ENCODE measurements at places on chromosomes 11 and 22. TPM values are rescaled to one million over a fixed set of nuclear protein-coding genes. Genes with fewer than 3 reads are reported as not detected.

- no peaks in the 10 kb centered on the region for H3K27me3 ChIP-seq
- H3K4me3 ChIP-seq: no peak overlapping the region
- H3K4me1 ChIP-seq: no peaks in the 10 kb centered on the region
- DNase-seq: no peak
- H3K27ac ChIP-seq: no peak overlapping the region
Observed at GRCh38 chr11:57392066-57392762, 1.8 kb upstream of the PRG2 start.

DNA sequence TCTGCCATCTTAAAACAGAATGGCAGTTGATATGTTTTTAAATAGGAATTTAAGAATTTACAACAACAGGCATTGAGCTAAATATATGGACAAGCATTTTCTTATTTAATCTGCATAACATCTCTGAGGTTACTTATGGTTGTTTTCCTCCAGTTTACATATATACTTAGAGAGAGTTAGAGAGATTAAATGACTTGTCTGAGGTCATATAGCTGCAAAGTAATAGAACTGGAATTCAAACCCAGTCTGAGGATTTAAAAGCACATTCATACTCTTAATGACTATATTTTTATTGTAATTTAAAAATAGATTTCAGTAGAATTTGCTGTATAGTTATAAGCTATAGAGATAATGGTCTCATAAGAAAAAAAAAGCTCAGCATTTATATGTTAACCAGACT lies 81.4 kb upstream of the GRIK4 start:
- peaks cover 11% of the 10 kb centered on the region for H3K36me3 ChIP-seq
- no peaks in the 10 kb centered on the region for H3K4me1 ChIP-seq
- H3K27me3 ChIP-seq: no peaks in the 10 kb centered on the region
- no peak overlapping the region for H3K27ac ChIP-seq

- DNase-seq: no peak
- H3K36me3 ChIP-seq: peaks cover 82% of the 10 kb centered on the region
- H3K27me3 ChIP-seq: no peaks in the 10 kb centered on the region
- H3K27ac ChIP-seq: peak overlapping the region; percentile 69
- peaks cover 22% of the 10 kb centered on the region for H3K4me1 ChIP-seq
Observed at GRCh38 chr22:38730411-38730871, 24.7 kb downstream of the GTPBP1 start.

Gene TMPRSS13
- not detected for total RNA-seq

GRCh38 chr11:126823274-126823673 lies 177.3 kb downstream of the KIRREL3 start:
- no peaks in the 10 kb centered on the region for H3K4me1 ChIP-seq
- H3K27ac ChIP-seq: no peak overlapping the region
- no peak overlapping the region for H3K4me3 ChIP-seq
- H3K36me3 ChIP-seq: no peaks in the 10 kb centered on the region
- no peaks in the 10 kb centered on the region for H3K27me3 ChIP-seq
